ENCODE measurements at places on chromosomes 13 and 19. TPM values are rescaled to one million over a fixed set of nuclear protein-coding genes. Genes with fewer than 3 reads are reported as not detected.
A peak's percentile ranks its signal among the peaks of the same experiment; 100 is the strongest.

DNA sequence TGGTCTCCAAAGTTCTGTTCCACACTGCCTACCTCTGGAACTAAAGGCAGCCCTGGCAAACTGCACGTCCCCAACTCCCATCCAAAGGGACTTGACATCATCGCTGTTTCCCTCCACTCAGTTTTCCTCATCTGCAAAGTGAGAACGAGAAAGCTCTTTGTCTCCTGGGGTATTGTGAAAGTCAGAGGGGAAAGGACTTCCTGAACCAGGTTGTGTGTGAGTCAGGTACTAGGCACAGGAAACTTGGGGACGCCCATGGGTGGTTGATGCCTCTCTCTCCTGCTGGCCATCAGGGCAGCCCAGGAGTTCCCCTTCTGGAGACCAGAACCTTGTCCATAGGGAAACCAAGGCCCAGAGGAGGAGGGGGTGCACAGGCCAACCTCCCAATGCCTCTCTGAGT is 4.7 kb downstream of the CRLF1 start:
- DNase-seq: no peak
- H3K27ac ChIP-seq: no peak overlapping the region
- H3K4me1 ChIP-seq: peaks cover 25% of the 10 kb centered on the region
- H3K4me3 ChIP-seq: no peak overlapping the region

Gene FFAR3
- not detected for total RNA-seq

- H3K27me3 ChIP-seq: no peaks in the 10 kb centered on the region
- peaks cover 5% of the 10 kb centered on the region for H3K36me3 ChIP-seq
- H3K27ac ChIP-seq: no peak overlapping the region
- H3K4me1 ChIP-seq: no peaks in the 10 kb centered on the region
- H3K4me3 ChIP-seq: no peak overlapping the region
These were observed 378.8 kb downstream of the DACH1 start for GRCh38 chr13:71488201-71488600.

DNA sequence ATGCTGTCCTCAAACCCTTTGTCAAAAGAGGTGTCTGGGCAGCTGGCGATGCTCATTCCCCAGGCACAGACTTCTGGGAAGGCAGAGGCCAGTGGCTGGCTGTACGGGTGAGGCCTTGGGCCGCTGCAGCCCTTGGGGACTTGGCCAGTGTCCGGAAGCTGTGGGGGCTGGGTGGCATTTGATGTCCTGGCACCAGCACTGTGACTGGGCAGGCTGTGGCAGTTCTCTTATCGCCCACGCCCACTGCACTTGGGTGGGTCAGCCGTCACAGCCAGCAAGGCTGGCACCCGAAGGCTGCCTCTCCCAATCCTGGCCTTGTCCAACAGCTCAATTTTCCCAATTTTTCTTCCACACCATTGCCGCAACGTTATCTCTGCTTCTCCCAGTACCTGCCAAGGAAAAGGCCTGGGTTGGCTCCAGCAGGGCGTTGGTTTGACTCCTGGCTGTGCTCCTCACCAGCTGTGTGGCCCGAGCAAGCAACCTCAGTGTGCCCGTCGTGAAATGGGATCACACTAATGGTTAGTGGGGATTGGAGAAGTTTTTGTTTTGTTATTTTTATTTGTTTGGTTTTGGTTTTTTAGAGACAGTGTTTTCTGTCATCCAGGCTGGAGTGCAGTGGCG is 12.7 kb upstream of the SLC44A2 start:
- no peaks in the 10 kb centered on the region for H3K36me3 ChIP-seq
- H3K4me1 ChIP-seq: no peaks in the 10 kb centered on the region
- no peak overlapping the region for H3K27ac ChIP-seq

GRCh38 chr13:107139006-107139405 is 571.1 kb upstream of the ARGLU1 start:
- no peak overlapping the region for H3K4me3 ChIP-seq
- no peaks in the 10 kb centered on the region for H3K4me1 ChIP-seq
- H3K36me3 ChIP-seq: no peaks in the 10 kb centered on the region
- H3K27ac ChIP-seq: no peak overlapping the region
- H3K27me3 ChIP-seq: no peaks in the 10 kb centered on the region

DNA sequence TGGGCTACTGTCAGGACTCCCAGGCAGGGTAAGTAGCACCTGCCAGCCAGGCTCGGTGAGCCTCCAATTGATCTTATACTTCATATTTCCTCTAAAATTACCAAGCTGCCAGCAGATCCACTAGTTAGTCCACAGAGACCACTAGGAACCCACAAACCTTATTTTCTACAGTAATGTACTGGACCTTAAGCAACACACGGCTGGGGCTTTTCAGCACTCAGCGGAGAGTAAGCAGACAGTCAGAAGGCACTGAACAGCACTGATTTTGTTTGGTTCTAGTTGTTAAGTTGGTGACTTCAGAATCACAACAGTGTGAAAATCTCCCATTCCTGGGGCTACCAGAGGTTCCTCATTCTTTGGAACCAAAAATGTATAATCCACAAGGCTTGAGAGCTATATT is 56.1 kb downstream of the MRPL57 start:
- no peak for DNase-seq
- no peak overlapping the region for H3K4me3 ChIP-seq
- H3K27ac ChIP-seq: no peak overlapping the region
- H3K36me3 ChIP-seq: no peaks in the 10 kb centered on the region

DNA sequence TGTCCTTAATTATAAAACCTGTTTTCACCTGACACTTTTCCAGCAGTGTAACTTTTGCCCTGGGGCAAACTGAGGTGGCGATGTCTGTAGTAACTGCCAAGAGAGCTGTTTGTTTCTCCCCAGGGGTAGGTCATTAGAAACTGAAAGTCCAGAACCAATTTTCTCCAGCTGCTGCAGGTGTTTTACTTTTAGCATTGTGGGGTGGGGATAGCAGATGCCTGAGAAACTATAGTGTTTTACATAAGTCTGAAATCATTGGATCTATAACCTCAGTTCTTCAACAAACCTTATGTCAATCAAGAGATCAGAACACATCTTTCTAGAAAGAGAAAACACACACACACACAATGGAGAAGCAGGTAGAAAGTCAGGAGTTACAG is 92.7 kb downstream of the LHFPL6 start:
- no peaks in the 10 kb centered on the region for H3K36me3 ChIP-seq
- DNase-seq: no peak
- H3K27ac ChIP-seq: no peak overlapping the region
- H3K4me3 ChIP-seq: no peak overlapping the region
- H3K27me3 ChIP-seq: no peaks in the 10 kb centered on the region

DNA sequence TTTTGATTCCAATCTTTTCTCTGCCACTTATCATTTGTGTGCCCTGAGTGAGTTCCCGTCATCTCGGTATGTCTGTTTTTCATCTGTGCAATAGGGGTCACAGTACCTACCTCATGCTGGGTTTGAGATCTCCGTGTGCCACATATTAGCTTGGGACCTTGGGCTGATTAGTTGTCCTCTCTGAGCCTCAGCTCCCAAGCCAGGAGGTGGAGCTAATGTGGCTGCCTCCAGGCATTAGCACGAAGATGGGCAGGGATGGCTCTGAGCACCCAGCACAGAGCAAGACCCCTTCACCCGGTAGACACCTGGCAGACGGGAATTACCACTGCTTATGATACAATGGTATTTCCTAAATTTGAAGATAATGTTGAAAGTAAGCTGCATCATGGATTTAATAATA is 35.8 kb upstream of the XPO4 start:
- H3K4me3 ChIP-seq: no peak overlapping the region
- no peak for DNase-seq
- H3K36me3 ChIP-seq: no peaks in the 10 kb centered on the region
- no peaks in the 10 kb centered on the region for H3K27me3 ChIP-seq
- H3K27ac ChIP-seq: no peak overlapping the region

DNA sequence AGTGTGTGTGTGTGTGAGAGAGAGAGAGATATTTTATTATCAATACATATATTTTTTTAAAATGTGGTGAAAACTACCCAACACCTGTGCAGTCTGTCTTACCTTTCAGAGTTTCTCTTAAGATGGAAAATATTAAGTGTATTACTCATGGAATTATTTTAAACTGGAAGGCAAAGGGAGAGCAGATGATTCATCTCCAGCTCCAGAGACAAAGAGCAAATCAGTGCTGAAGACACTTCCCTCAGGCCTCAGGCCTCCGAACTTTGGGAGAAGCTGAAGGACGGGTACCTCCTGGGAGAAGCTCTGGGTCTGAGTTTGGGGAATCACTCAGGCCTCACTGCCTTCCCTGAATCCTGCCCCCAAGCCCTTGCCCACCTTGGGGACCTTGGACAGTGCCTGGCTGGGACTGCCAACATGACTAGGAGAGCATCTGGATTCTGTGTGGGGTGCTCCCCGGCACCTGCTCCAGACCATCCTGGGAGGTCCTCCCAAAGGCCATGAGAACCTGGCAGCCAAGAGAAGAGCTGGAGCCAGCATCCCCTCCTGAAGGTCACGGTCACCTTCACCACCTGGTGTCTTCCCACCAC is 170.4 kb upstream of the UBL3 start:
- H3K4me1 ChIP-seq: peaks cover 21% of the 10 kb centered on the region
- H3K27me3 ChIP-seq: no peaks in the 10 kb centered on the region
- no peak overlapping the region for H3K4me3 ChIP-seq
- no peak overlapping the region for H3K27ac ChIP-seq
- no peaks in the 10 kb centered on the region for H3K36me3 ChIP-seq

DNA sequence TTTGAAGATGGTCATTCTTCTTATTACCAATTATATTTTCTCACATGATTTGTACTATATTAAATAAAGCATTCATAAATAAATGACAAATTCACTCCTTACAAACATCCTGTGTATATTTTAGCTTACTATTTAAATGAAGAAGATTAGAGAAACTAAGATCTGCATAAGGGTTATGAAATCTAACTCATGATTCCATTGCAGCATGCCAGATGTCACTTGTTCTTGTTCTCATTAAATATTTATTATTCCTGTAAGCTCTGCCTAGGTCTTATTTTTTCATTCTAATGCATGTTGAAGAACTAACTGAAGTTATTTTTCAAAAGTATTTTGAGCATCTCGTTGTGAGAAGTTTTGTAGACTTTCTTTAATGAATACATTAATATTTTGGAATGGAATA is 18.3 kb downstream of the NUP58 start:
- DNase-seq: no peak
- H3K27me3 ChIP-seq: no peaks in the 10 kb centered on the region
- peaks cover 43% of the 10 kb centered on the region for H3K36me3 ChIP-seq
- no peak overlapping the region for H3K4me3 ChIP-seq

DNA sequence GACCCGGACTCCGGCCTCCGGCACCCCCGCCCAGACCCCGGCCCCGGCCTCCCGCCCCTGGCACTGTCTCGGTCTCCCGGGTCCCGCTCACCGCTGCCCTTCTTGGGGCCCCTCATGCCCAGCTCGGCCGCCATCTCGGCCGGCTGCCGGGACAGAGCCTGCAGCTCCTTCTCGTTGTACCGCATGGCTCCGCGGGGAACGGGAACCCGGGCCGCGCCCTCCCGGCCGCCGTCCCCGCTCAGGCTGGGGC is 140 bp downstream of the PLEKHJ1 start:
- no peak overlapping the region for H3K27ac ChIP-seq
- DNase-seq: no peak
- no peaks in the 10 kb centered on the region for H3K27me3 ChIP-seq
- no peaks in the 10 kb centered on the region for H3K36me3 ChIP-seq

Gene PSG7
- not detected for total RNA-seq

DNA sequence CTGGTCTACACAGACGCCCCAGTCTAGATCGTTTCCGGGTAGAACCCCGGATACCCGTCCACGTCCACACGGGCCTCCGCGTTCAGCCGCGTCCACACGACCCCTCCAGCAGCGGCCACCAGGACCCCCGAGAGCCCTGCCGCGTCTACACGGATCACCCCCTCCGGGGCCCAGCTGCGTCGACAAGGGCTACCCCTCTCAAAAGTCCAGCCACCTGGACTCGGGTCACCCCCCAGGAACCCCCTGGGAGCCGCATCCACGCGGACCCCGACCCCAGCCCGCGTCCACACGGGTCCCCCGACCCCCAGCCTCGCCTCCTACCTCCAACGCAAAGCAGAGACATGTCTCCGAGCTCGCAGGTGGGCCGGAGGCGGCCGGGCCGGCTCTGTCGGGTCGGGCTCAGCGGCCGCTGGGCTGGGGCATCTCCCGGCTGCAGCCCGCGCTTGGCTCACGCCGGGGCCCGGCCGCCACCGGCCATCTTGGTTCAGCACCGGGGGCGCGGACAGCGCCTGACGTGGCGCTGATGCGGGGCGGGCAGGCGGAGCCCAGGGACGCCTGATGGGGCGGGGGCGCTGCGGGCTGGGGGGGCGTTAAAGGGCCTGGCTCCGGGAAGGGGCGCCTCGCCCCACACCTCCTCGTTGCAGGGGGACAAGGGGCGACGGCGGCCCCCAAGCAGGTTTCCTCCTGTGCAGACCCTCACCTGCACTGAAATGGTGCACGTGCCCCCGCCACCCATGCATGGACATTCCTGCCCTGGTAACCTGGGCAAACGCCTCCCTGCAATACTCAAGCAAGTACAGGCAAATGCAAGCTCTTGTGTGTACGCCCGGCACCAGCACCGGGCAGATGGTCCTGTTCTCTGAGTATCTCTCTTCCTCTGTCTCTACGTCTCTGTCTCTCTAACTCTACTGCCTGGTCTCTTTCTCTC is at the start of gene UNC13A:
UNC13A (minus strand) TSS at position 498 of the 928 bp plus-strand sequence; CDS start at position 343, 155 bp downstream.
- peaks cover 24% of the 10 kb centered on the region for H3K4me1 ChIP-seq
- no peak within 1 kb of the TSS for H3K27ac ChIP-seq
- peak within 1 kb of the TSS; percentile 48 for H3K4me3 ChIP-seq
- DNase-seq: peak; percentile 92
- peaks cover 29% of the 10 kb centered on the region for H3K27me3 ChIP-seq

Gene SLC15A1
- total RNA-seq: not detected

- peaks cover 8% of the 10 kb centered on the region for H3K36me3 ChIP-seq
- no peaks in the 10 kb centered on the region for H3K27me3 ChIP-seq
- DNase-seq: no peak
- H3K4me3 ChIP-seq: no peak overlapping the region
- no peaks in the 10 kb centered on the region for H3K4me1 ChIP-seq
These were observed 8.7 kb downstream of the UCHL3 start for GRCh38 chr13:75558145-75558840.

Gene KLK2
- not detected for total RNA-seq

DNA sequence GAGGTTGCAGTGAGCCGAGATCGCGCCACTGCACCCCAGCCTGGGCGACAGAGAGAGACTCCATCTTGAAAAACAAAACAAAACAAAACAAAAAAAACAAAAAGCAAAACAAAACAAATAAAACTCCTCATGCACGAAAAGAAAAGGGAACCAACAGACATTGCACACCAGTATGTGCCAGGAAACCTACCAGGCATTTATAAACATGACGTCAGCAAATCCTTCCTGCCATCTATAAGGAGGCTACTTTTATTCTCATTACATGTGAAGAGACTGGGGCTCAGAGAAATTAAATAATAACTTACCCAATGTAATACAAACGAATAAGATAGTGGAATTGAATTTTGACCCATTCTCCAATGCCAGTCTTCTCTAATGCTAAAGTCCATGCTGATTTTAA is 197.2 kb downstream of the NUFIP1 start:
- H3K4me1 ChIP-seq: peaks cover 19% of the 10 kb centered on the region
- H3K27me3 ChIP-seq: no peaks in the 10 kb centered on the region
- H3K27ac ChIP-seq: no peak overlapping the region
- no peak for DNase-seq
- no peak overlapping the region for H3K4me3 ChIP-seq

DNA sequence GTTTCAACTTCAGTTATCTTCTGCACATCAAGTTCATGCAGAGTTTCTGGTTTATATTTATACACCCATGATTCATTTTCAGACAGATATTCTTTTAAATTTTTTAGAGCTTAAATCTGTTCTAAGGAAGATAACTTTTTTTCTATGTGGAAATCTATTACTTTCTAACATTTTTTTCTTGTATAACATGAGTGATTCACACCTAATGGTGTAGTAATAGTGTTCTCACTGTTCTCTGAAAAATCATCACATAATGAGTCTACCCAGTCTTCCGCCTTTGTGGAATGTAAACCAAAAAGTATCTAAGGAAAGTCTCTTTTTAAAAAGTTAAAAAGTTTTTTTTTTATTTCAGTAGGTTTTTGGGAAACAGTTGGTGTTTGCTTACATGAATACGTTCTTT is 70.8 kb downstream of the FNDC3A start:
- no peak overlapping the region for H3K27ac ChIP-seq
- no peak for DNase-seq
- no peaks in the 10 kb centered on the region for H3K27me3 ChIP-seq
- no peak overlapping the region for H3K4me3 ChIP-seq

Gene GPATCH1
- 7.0 TPM for total RNA-seq
